ENCODE measurements at places on chromosomes 6 and 20.

- no peak for DNase-seq
These were observed 61.9 kb downstream of the CNKSR3 start for GRCh38 chr6:154448448-154449096.

GRCh38 chr6:73923905-73924485 lies 228.0 kb downstream of the CD109 start:
- DNase-seq: no peak

DNA sequence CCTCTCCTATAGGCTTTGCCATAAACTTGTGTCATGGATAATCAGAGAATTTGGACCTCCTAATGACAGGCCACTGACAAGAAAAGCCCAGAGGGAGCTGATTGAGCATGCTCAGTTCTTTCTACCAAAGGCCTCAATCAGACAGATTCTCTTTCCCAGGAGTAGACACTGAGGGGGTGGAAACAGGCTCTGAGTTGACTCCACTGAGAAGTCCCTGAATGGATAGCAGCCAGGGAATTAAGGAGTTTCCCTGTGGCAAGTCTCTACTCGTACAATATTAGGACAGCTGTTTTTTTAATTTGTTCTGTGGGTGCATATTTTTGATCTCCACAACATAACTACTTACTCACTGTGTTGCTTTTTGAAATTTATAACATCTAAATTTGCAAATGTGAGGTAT lies 63.3 kb downstream of the SLC16A10 start:
- no peak for DNase-seq

DNA sequence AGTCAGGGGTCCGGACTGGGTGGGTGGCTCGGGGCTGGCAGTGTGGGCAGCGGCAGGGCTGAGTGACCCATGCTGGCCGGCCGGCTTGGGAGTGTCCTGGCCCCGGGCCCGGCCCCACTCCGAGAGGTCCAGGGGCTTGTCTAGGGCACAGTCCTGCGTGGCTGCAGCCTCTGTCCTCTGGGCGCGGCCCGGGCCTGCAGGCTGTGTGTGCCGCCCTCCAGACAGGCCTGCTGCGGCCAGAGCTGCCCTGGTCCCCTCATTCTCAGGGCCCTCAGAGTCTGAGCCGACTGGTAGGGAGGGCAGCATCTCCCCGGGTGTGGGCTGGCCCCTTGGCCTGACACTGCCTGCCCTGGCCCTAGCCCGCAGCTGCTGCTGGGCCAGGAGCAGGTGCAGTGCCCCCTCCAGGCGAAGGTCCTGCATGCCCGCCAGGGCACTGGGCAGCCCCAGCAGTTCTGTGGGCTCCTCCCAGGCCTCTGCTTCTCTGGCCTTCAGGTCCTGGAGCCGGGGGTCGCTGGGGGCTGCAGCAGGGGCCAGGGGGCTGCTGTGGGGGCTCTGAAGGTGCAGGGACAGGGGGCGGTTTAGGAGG lies 6.9 kb upstream of the CABLES2 start:
- DNase-seq: no peak

Data from stimulated activated CD4-positive, alpha-beta T cell treated with anti-CD3 and anti-CD28 coated beads, Interleukin-1b, Interleukin-23, amount 100 ng/mL, for 48 hours (primary cell).